ENCODE measurements at places on chromosomes 7 and 10. TPM values are rescaled to one million over a fixed set of nuclear protein-coding genes. Genes with fewer than 3 reads are reported as not detected.

PDIA4 gene
- 222 TPM for total RNA-seq

DUSP5 gene
- total RNA-seq: 6.5 TPM

IFIT2 gene
- 9.1 TPM for total RNA-seq

NUDT13 gene
- total RNA-seq: 1.5 TPM

INHBA gene
- total RNA-seq: 7.9 TPM

Data from bronchial smooth muscle cell (primary cell).